GF-D8 (cell line): ENCODE measurements at places on chromosomes 7 and 10.

- DNase-seq: no peak
These were observed 2.9 kb upstream of the EFCAB10 start for GRCh38 chr7:105584165-105584564.

DNA sequence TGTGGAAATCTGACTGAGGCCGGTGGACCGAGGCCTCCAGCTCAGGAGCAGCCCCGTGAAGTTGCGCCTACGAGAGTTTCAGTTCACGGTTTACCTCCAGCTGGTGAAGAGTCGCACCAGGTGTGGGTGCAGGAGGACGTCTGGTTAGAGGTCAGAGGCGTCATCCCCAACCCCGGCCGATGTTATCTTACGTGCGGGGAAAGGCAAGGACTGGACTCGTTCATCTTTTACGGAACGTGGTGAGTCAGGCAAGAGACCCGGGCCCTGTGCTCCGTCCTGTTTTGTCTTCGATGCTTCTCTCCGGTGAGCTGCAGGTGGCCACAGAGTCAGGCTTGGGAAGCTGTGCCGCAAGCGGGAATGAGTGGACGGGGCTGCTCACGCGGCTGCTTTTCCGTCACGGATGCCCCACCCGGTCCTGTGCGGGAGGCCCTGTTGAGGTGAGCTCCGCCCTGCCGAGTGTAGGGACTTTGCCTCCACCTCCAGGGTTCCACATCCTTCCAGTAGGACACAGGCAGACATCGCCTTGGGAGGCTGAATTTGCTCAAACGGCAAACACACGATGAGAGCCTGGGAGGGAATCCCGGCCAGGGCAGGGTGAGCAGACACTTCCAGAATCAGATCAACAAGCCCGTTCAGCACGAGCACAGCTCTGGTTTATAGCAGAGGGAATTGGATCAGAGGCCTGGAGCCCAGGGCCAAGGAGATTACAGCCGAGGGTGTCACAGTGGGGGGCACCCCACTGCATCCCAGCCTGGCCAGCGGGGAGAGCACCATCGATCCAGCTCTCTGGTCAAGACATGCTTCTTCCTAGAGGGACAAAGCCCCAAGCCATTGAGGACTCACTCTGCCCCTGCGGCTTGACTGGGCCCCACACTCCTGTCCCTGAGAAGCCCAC lies 50.1 kb upstream of the INPP5A start:
- no peak for DNase-seq

GRCh38 chr10:78432583-78432982 lies 398.9 kb downstream of the RPS24 start:
- DNase-seq: no peak

DNA sequence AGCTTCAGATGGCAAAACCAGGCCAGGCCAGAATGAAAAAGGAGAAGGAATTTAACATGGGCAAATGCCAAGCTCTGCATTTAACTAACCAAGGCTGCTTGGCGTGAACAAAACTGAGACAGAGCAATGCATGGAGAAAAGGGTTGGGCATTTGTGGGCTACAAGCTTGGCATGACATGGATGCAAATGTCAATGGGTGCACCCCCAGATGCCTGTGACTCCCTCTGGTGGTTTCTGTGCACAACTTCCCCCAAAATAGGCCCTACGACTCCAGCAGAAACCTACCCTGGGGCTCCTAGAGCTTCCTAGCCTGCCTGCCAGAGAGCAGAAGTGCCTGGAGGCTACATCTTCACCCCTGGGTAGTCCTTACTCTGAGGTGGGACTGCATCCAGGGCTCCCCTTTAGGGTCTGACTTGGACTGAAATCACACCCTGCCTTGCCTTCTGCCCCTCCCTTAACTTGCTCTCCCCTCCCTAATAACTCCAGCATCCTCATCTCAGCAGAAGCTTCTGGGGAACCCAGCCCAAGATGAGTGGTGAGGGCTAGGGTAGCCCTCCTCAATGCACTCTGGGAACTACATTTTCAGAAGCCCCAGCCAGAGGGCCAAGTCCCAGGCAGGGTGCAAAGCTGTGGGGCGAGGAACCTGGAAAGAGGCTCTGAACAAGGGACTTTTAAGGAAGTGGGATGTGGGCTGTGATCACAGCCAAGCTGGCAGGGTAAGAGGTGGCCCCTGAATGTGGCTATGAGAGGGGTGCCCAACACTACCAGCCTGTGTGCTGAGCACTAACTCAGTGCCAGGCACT lies 11.3 kb downstream of the GPRIN2 start:
- DNase-seq: no peak

DNA sequence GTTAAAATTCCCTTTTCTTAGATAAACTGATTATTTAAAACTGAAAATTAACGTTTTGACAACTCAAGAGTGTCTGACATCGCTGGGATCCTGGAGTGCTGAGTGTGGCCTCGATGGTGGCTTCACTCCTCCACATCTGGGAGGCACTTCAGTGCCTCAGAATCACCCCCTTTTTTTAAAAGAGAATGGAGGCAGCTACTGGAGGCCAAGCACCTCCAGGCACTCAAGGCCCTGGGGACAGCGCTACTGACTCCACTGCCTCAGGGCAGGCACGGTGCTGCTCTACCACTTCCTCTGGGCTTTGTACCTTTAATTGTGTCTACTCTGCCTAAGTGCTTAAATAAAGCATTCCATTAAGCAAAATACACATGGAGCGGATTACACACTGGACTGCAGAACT lies 27.2 kb upstream of the NCAPG2 start:
- DNase-seq: no peak

DNA sequence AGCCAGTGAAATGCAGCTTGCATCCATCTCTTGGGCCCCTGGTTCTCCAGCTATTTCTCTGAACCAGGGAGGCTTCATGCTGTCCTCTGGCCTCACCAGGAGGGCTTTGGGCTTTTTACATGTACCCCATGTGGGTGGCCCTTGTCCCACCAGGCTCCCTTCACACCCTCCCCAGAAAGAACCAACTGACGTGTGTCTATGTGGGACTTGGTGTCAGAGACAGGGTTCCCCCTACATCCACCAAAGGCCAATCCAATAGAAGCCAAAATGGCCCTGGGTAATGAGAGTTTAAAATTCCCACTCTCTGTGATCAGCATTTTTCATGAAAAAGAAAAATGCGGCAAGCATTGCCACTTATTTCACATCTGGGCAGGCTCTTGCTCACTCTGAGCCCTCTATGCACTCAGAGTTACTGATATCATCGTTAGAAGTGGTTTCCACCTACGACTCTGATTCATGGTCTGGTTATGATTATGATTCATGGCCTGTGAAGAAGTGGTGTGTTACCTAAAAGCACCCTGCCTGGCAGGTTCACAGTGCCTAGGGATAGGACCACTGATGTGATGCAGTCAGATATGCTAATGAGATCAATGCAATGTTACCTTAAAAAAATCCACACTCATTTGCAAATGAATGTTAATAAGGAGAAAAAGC lies 133.5 kb downstream of the BUB3 start:
- no peak for DNase-seq

- no peak for DNase-seq
These were observed 4.2 kb downstream of the BNIP3 start for GRCh38 chr10:131977323-131978096.

DNA sequence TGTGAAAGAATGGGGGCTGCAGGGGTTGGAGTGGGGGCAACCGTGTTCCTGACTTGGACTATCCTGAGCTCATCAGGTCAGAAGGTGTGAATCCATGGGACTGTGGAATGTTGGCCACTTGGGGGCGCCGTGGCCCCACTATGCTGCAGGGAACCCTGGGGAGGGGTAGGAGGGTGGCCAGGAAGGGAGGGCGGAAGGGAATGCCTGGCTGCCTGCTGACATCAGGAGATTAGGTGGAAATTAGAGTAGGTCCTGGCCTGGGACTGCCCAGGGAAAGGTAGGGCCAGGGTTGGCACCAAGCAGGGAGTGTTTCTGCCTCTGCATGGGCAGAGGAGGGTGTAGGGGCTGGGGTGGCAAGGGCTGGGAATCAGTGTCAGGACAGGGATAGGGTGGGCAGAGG lies 65.8 kb upstream of the PRSS58 start:
- no peak for DNase-seq

GRCh38 chr10:127996586-127996985 lies 89.7 kb downstream of the PTPRE start:
- no peak for DNase-seq

- no peak for DNase-seq
These were observed 59.0 kb downstream of the GNA12 start for GRCh38 chr7:2785071-2785500.

GRCh38 chr10:29794776-29795611 lies 160.2 kb upstream of the SVIL start:
- DNase-seq: no peak

- DNase-seq: no peak
These were observed 32.3 kb downstream of the FAM107B start for GRCh38 chr10:14742382-14742781.

GRCh38 chr7:37247861-37248260 lies 200.8 kb downstream of the ELMO1 start:
- no peak for DNase-seq

- DNase-seq: no peak
These were observed 218.2 kb upstream of the PODXL start for GRCh38 chr7:131774419-131775220.

GRCh38 chr7:135392701-135393100 lies 117.2 kb downstream of the CNOT4 start:
- no peak for DNase-seq

DNA sequence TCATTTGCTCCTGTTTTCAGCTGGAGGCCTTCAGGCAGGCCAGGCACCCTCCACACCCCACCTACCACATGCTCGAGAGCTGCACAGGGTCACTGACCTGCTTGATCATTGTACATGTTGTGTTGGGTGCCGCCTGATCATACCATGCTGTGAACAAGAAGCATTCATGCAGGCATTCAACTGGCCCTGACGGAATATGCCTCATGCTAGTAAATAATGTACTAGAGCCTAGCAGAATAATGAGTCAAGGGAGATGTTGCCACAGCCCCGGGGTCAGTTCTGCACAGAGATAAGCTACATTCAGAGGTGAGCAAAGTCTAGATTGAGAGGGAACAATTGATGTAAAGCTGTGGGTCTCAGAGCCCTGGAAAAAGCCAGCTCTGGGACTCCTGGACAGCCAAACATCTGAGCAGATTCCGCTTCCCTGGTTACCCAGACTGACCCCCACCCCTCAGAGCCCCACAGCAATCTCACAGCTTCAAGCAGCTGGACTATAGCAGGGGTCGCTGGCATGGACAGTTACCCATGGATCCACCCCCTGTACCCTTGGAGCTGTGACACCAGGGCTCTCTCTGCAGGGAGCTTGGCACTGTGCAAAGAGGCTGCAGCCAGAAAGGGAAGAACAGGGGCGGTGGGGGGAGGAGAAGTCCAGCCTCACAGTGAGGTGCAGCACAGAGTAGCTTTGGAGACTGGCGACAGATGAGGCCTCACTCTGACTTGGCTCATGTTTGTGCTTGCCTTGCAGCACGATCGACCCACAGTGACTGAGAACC lies 86.6 kb downstream of the FRMPD2 start:
- DNase-seq: no peak

DNA sequence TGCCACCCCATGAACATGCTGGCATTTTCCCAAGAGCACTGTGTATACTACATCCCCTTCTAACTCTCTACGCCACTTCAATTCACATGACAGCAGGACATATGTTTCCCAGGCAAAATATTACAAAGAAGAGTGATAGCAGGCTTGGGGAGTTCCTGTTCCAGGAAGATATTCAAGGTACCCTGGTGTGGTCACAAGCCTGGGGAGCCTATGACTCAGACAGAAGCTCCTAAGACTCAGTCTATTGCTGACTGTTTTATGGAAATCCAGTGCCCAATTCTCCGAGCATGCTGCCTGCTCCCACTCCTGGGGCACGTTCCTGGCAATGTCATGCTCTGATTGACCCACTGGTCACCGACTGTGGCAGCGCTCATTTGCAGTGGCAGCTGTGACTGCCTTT lies 23.5 kb upstream of the ABLIM1 start:
- DNase-seq: no peak

DNA sequence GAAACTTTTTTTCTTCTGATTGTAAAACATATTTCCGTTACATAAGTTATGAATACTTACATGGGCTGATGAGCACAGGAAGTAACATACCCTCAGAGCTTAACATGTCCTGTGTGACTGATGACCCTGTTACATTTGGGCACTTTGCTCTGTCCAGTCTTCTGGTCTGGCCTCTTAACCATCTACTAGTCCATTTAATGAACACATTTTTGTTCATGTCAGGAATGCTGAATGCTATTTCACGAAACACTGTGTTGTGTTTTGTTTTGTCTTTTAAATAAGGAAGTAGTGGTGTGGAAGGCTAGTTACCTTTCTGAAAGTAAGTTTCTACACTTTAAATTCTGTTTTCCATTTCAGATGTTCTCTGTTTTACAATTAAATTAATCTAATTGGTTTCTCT lies 77.7 kb downstream of the RBM33 start:
- peak; percentile 9 for DNase-seq

DNA sequence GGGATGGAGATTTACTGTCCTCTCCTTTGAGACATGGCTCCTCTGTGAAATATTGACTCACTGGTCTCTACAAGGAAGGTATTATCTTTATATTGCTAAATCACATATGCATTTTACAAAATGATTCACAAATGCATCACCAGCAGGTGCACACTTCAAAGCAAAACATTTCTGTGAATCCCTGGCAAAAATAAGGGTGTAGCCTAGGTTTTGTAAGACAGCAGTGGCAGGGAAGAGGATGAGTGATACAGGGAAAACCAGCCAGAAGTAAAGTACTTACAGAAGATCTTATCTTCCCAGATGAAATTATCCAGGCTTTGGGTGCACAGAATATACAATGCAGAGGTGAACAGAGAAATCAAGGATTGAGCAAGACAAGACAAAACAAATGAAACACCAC lies 1094.6 kb downstream of the GATA3 start:
- no peak for DNase-seq
